AG04450 (cell line): ENCODE measurements at places on chromosomes 4 and X.
A peak's percentile ranks its signal among the peaks of the same experiment; 100 is the strongest.

DNA sequence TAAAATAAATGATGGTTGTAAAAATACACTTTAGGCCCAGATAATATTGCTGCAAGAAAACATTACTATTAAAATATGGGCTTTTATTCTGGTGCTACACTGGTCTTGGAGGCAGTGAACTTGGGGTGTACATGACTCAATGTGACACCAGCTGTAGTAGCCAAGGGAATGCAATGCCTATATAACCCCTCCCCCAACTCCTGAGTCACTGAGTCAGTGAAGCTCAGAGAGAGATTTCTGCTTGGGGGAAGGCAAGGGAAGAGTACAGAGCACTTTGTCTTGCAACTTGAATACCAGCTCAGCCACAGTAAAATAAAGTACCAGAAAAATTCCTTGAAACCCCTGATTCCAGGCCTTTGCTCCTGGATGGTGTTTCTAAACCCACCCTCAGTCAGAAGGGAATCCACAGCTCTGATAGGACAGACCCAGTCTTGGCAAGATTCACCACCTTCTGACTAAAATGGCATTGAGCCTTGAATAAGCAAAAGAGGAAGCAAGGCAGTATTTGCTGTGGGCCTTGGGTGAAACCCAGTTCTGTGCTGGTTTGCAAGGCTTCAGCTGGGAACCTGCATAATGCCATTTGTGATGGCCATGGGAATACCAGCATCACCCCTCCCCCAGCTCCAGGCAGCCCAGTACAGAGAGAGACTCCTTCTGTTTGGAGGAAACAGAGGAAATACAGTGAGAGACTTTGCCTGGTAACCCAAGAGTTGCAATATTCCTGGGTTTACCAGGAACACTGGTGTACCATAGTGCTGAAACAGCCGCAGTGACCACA, 209.9 kb downstream of the IQCM start:
- peak; percentile 6 for DNase-seq

DNA sequence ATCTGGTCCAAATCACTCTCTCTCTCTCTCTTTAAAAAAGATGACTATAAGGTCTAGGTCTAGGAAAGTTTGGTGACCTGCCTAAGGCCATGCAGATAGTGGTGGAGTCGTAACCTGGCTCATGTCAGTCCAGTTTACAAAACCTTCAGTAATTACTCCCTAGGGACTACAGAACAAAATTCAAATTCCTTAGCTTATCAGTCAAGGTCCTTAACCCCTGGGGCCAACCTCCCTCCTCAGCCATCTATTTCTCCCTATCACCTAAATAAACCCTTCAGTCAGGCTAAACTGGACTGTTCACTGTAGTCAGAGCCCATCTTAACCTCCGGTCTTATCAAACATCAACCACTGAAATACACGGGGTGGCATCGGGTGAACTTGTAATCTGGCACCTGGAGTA, 68.9 kb downstream of the MAP3K15 start:
- no peak for DNase-seq

DNA sequence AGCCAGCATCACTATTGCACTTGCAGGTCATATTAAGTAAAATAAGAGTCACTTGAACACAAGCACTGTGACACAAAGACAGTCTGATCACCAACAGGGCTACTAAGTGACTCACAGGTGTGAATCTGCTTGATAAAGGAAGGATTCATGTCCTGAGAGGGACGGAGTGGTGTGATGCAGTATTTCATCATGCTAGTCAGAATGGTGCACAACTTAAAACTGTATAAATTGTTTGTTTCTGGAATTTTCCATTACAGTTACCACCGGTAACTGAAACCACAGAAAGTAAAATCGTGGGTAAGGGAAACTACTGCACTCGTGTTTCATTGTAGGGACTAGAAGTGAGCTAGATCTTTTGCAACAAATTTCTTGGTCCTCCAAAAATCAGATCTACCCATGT, 109.7 kb downstream of the ELOVL6 start:
- peak; percentile 26 for DNase-seq

DNA sequence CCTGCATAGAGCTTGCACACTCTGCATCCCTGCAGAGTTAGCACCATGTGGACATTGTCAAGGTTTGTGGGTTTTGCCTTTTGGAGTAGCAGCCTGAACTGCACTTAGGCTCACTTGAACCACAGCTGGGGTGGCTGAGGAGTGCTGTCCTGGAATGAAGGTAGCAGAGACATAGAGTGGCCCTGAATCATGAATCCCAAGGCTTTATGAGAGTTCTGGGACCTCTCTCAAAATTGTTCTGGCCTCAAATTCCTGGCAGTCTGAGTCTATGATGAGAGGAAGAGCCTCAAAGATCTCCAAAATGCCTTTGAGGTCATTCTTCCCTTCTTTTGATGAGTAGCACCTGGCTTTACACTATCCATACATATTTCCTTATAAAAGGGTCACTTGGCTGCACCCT, 37.1 kb upstream of the ADH1C start:
- peak; percentile 49 for DNase-seq

- no peak for DNase-seq
Observed at GRCh38 chrX:13373431-13374187, 53.8 kb upstream of the ATXN3L start.

DNA sequence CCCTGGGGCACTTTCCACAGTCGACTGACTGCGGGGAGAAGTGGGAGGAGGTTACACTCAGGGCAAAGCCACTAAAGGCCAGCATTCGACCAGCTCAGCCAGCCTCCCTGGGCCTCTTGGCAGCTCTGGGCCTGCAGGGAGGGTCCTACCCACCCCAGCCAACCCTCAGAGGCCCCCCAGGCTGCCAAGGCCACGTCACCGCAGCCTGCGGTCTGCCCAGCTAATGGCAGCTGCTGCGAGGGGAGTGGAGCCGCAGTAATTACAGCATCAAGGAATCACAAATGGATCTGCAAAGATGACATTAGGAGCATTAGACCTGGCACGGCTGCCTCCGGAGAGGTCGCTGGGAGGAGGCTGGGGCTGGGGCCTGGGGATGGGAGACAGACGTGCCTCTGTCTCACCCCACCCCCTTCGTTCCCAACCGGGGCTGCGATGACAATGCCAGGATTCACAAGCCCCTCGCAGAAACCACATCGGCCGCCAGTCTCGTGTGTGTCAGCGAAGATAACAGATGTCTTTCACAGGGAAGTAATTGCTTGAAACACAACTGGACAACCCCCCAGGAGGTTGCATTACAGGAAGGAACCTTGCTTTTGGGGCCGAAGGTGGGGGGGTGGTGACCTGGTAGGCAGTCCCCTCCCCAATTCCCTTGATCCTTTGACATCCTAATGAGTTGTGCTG, 367.6 kb downstream of the BCOR start:
- DNase-seq: no peak

- no peak for DNase-seq
Observed at GRCh38 chr4:8346838-8347605, 77.5 kb downstream of the HTRA3 start.

GRCh38 chrX:129932821-129933321, 26.9 kb downstream of the UTP14A start:
- DNase-seq: no peak

DNA sequence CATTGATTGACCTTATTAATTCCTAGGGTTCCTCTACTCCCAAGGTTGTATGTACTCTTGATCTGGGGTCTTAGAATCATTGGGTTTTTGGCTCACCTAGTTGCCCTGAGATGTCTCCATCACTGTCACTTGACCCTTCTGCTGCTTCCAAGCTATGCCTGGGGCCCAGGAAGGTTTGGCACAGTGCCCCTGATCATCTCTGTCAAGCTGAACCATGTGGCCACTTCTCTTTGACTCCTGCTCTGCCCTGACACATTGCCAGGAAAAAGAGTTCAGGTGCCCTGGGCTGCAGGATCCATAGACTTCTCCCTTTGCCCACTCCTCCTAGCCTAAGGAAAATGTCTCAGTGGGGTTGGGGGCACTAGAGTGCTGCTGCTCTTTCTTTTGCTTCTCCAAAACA, 3.9 kb upstream of the CHST7 start:
- no peak for DNase-seq

- DNase-seq: no peak
Observed at GRCh38 chr4:90419124-90419711, 292.0 kb downstream of the CCSER1 start.

DNA sequence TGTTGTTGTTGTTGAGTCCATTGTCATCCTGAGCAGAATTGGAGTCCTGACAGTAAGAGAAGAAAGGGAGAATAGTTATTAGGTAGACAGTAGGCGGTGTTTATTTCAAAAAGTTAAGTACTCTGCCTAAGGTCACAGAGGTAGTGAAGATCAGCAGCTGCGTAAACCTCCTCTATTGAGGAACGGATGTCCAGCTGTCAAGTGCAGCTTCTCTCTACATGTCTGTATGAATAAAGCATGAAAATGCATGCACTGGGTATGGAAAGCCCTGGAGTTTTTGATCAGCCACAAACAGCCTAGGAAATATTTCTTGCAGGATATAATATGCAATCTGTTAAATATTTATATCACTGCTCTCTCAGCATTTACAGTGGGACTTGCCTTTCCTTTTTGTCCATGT, 109.4 kb upstream of the CBLL2 start:
- no peak for DNase-seq

DNA sequence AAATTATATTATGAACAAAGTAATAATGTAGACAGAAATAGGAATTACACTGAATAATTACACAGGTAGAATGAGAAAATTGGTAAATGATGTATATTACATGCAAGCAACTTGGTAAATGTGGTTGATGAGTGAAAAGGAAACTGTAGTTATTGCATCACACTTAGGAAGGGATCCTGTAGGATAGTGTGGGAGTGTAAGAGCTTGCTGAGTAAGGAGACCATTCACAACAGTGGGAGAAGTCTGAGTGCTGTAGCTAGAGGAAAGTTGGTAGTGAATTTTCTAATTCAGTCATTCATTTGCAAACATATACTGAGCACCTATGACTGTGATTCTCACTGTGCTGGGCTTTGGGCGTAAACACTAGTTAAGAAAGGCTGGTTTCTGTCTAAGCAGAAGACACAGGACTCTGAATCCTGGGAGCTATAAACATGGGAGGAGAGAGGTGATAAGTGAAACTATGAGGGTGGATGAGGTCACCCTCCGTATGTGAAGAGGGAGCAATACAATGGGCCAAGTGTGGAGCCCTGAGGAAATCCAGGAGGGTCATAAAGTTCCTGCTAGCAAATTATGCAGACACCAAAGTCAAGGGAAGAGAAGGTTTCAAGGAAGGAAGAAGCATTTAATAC, 14.2 kb upstream of the CPE start:
- DNase-seq: no peak

- no peak for DNase-seq
Observed at GRCh38 chr4:86450861-86451260, 91.0 kb upstream of the MAPK10 start.
